Mesothelial cell of epicardium (in vitro differentiated cells): ENCODE measurements at places on chromosomes 11 and 22. TPM values are rescaled to one million over a fixed set of nuclear protein-coding genes. Genes with fewer than 3 reads are reported as not detected.

GRCh38 chr22:29626497-29627195 lies 23.2 kb downstream of the NF2 start:
- DNase-seq = no peak

DNA sequence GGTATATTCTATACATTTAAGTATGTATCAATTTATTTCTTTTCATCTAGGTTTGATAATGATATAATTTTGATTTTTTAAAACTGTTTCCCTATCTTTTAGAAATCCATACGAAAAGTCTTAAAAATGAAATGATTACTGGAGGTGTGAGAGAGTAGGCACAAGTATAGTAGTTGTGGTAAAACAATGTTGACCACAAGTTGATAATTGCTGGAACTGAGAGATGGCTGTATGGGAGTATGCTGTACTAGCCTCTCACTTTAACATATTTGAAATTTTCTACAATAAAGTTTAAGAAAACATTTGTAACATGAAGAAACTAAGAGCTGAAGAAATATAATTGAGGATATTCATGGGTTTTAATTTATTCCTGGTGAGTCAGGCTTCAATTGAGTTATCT lies 30.0 kb downstream of the FSHB start:
- DNase-seq = no peak

The MAJIN gene
- total RNA-seq = not detected in 3 replicates

The ABCC8 gene
- total RNA-seq = not detected in 3 replicates

GRCh38 chr22:23119494-23120414 lies 22.0 kb downstream of the RSPH14 start:
- no peak for DNase-seq

- DNase-seq = no peak
Measured at GRCh38 chr11:47560426-47560825, 5.0 kb upstream of the PTPMT1 start.

DNA sequence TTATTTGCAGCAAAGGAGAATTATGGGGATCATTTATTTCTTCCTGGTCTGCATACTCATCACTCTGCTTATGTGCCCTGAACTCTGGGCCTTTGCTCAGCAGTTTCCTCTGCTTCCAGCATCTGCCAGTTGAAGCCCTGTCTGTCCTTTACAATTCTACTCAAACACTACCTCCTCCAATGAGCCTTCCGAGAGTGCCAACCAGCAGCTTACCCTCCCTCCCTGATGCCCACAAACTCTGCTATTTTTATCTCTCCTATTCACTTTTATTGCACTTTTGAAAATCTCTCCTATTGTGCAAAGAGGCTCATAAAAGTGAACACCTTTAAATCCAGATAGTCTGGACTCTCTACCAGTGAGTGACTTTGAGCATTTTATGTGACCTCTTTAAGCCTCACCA lies 3.6 kb upstream of the ME3 start:
- no peak for DNase-seq

GRCh38 chr22:41380993-41381328 lies 781 bp upstream of the TEF start:
- DNase-seq = no peak

The CAVIN3 gene
- total RNA-seq = 15.3 to 16.4 TPM (median 16.3 TPM) in 3 replicates

DNA sequence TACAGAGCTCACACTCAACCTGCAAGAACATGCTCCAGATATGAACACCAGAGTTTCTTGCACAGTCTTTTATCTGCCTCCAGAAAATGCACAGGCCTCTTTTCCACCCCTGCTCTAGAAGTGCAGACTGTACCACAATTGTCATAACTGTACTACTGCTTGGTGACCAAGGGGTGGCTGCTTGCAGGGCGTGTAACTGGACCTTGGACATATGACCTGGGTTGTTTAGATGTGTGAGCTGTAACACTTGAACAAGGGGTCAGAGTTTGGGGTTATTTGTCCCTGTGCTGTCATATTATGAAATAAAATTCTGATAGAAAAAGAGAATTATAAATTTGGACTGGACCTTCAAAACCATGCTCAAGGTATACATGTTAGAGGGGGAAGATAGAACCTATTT lies 1185.5 kb downstream of the FAM181B start:
- no peak for DNase-seq

GRCh38 chr11:59706518-59707285 lies 6.9 kb downstream of the OR10V1 start:
- DNase-seq = no peak

- DNase-seq = no peak
Measured at GRCh38 chr11:9601037-9601875, 27.8 kb downstream of the WEE1 start.

The POU2AF1 gene
- total RNA-seq = 0.25 TPM in 1 of 3 replicates, not detected in the others

- no peak for DNase-seq
Measured at GRCh38 chr22:27409299-27409698, 392.3 kb downstream of the MN1 start.

- DNase-seq = no peak
Measured at GRCh38 chr11:117691516-117691915, 105.5 kb downstream of the DSCAML1 start.

DNA sequence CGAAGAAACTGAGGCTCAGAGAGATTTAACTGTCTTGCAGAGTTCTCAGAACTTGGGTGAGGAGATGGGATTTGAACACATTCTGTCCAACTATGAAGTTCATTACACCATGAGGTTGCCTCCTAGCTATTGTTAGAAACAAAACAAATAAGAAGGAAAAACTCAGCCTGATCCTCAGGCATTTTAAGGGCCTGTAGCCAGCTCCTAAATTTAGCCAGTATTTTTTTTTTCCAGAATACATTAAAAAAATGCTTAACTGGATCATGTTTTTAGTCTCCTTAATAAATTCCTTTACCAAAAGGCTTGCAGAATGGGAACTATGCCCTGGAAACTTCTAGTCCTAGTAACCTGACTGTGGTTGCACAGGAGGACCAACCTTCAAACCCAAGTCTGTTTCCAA lies 212.0 kb downstream of the CSNK2A3 start:
- DNase-seq = no peak

GRCh38 chr11:47243454-47243853 lies 5.2 kb downstream of the ACP2 start:
- no peak for DNase-seq

DNA sequence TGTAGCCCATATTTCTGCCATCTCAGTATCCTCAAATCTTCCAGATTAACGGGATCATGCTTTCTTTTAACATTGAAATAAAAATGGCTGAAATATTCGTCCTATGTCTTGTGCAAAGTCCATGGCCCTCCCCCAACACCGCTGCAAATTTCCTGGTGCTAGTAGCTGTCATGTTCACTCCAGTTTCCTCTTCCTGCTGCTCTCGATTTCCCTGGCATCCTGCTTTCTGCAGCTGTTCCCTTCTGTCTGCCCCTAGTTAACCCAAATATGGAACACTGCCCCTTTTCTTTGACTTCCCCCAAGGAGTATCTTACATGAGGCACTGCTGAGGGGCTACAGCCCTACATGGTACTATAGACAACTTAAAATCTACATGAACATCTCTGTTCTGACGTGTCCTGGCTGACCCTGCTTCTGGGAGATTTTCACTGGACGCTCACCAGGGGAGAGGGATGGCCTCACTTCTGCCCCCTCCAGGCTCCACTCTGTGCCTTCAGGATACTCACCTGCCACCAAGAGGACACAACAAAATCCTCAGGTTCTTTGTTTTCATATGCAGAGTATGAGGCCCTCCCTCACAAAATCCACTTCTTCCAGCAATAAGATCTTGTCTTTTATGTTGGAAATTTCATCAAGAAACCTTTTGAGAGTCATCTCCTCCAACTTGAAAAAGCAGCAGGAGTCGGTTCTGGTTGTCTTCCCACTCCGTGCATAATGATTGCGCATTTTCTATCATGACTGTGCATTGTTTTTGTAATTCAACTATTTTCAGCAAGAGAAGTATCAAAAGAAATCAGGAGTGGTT lies 29.5 kb upstream of the SCUBE2 start:
- DNase-seq = no peak

DNA sequence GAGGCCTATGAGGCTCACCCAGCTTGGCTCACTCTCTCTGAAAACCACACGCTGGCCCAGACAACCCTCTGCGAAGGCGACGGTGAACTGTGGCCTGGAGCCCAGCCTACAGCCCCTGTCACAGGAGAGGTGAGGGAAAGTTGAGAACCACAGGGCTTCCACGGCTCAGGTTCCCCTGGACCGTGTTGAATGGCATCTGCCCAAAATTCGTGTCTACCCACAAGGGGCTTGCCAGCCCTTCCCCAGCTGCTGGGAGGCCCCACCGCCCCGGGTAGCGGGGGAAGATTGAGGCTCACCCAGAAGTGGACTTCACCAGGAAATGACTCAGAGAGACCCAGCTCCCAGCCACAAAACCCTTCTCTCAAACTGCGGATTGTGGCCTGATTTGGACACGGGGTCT lies 197.1 kb downstream of the CTTN start:
- DNase-seq = no peak

The MYEOV gene
- 1.9 to 2.6 TPM (median 2.1 TPM) in 3 replicates for total RNA-seq

The DLG2 gene
- 6.7 to 7.5 TPM (median 7.4 TPM) in 3 replicates for total RNA-seq

DNA sequence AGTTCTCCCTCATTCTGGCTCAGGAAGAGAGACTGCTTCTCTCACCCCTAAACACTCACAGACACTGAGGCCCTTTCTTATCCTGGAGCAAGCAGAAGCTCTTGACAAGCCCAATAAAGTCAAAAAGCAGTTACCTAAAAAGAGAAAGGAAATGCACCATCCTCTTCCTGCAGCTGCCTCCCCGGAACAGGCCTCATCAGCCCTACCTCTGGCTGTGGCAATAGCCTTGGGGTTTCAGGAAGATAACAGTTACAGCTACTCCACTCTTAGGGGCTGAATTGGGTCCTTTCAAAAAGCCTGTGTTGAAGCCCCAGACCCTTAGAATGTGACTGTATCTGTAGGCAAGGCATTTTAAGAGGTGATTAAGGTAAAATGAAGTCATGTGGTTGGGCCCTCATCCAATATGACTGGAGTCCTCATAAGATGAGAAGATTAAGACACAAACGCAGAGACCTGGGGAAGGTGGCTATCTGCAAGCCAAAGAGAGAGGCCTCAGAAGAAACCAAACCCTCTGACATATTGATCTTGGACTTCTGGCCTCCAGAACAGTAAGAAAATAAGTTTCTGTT lies 3.5 kb upstream of the LGALS12 start:
- no peak for DNase-seq

- no peak for DNase-seq
Measured at GRCh38 chr22:26476705-26477340, 6.8 kb downstream of the HPS4 start.

GRCh38 chr22:38112381-38112780 lies 1.9 kb upstream of the BAIAP2L2 start:
- no peak for DNase-seq

The ANO3 gene
- 0.07 to 0.13 TPM in 2 of 3 replicates, not detected in the other for total RNA-seq

DNA sequence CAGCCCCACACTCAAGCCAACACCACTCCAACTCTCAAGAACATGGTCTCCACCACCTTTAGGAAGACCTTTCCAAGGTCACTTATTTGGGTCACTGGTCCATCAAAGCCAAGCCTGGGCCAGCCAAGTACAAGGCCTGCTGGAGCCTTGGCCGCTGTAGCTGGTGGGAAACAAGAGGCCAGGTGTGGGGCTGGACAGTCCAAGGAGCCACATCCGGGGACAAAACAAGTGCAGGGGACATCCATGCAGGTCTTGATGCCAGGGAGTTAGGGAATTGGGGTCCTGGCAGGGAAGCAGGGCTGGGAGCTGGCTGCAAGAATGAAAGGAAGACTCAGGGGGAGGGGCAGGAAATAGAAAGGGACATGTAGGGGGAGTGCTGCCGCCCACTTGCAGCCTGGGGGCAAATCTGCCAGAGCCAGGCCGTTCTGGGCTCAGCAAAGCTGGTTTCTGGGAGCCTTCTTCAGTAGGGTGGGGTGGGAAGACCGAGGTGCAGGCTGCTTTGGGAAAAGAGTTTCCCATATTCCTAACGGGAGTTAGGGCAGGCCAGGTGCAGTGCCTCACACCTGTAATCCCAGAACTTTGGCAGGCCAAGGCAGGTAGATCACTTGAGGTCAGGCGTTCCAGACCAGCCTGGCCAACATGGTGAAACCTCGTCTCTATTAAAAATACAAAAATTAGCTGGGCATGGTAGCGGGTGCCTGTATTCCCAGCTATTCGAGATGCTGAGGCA lies 69.5 kb upstream of the ATXN10 start:
- DNase-seq = no peak

DNA sequence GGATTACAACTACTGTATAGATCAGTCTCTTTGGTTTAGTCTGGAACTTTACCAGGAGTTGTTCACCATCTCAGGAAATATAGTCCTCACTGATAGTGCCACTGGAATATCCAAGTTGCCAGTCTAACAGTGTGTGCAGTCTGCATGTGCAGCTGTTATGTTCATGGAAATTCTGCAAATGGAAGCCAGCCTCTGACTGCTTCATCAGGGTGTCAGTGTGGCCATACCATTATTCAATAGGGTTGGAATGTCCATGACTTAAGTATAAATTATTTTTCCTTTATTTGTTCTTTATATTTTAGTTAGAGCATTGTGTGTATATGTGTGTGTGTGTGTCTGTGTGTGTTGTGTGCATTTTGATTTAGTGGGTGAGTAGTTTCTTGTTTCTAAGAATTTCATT lies 51.8 kb downstream of the C11orf96 start:
- DNase-seq = no peak

DNA sequence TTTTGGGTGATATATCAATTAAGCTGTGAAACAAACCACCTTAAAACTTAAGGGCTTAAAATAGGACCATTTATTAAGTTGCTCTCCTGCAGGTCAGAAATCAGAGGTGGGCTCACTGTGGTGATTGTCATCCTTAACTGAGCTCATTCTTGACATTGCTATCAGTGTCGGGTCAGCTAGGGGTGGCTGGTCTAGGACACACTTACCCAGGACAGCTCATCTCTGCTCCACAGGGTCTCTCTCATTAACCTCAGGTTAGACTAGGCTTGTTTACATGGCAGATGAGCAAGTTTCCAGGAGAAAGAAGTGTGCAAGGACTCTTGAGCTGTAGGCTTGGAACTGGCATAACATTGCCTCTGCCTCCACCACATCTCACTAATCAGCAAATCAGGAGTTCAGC lies 601.0 kb upstream of the RAG2 start:
- DNase-seq = no peak

The PNPLA3 gene
- total RNA-seq = 5.7 to 6.2 TPM (median 6.1 TPM) in 3 replicates

GRCh38 chr22:31866918-31867317 lies 77.4 kb upstream of the YWHAH start:
- DNase-seq = no peak

- no peak for DNase-seq
Measured at GRCh38 chr11:62352355-62353336, 15.4 kb downstream of the ASRGL1 start.

The ADM2 gene
- 1.4 to 2.0 TPM (median 1.5 TPM) in 3 replicates for total RNA-seq

- DNase-seq = no peak
Measured at GRCh38 chr11:109968299-109968698, 124.9 kb upstream of the ZC3H12C start.

The FOLR2 gene
- total RNA-seq = not detected in 3 replicates

DNA sequence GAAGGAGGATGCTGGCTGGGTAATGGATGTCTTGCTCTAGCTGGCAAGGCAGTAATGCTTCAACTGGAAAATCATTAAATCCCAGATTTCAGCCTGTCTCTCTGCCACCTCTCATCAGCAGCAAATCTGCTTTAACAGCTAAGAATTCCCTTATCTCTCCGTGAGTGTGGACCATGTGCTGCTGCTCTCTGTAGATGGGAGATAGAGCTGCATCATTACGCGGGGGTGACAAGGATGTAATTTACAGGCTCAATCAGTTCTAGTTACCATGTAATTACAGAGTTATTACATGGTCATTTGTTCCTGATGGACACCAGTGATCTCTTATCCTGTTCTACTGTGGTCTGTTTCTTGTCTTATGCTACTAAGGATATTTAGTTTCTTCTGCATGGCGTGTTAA lies 665.4 kb downstream of the NTM start:
- DNase-seq = no peak

The CARD18 gene
- not detected in 3 replicates for total RNA-seq

The GPR83 gene
- total RNA-seq = 0.09 to 0.18 TPM (median 0.11 TPM) in 3 replicates

The AQP11 gene
- 1.8 to 1.9 TPM (median 1.9 TPM) in 3 replicates for total RNA-seq
